ENCODE measurements at places on chromosomes 7 and 10.

- DNase-seq = no peak
These were observed 115.7 kb upstream of the CACNA2D1 start for GRCh38 chr7:82559193-82559805.

DNA sequence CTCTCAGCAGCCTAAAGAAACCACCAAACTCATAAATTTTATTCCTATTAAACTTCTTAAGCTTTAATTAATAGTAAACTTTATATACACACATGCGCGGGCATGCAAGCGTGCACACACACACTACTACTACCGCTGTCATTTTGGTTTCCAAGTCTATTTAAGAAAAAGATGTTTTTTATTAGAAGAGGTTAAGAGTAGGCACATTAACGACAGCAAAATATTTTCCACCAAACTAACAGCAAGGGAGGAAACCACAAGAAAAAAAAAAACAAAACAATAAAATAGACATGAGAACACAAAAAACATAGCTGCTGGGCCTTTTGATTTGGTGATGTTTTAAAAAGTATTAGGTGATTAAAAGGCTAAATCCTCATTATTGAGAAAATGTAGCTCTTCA, 28.6 kb downstream of the RTKN2 start:
- no peak for DNase-seq

- DNase-seq = no peak
These were observed 379.6 kb downstream of the ARL4A start for GRCh38 chr7:13067036-13067435.

DNA sequence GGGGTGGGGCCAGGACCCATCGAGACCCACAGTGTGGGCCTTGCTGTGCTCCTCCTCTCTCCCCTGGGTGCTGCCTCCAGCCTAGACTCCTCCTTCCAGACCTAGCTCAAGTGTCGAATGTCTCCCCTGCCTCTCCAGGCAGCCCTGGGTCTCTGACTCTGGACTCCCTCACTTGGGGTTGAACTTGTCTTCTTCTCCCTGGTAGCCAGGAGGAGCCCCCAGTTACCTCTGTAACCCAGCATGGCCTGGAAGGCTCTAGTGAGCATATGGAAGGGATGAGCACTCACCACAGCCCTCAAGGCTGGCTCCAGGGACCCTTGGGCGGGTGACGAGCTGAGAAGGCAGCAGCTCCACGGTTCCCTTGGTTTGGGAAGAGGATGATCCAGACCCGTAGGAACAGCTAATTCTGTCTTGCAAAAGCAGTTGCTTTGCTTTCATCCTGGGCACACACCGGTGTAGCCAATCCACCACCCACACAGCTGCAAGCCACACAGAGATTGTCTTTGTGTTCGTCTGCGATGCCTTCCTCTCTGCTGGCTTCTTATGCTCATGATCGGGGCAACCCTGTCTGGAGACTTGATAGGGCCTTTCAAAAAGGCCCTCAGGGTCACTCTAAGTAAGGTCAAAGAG, 52.3 kb upstream of the ANTXRL start:
- DNase-seq = no peak

DNA sequence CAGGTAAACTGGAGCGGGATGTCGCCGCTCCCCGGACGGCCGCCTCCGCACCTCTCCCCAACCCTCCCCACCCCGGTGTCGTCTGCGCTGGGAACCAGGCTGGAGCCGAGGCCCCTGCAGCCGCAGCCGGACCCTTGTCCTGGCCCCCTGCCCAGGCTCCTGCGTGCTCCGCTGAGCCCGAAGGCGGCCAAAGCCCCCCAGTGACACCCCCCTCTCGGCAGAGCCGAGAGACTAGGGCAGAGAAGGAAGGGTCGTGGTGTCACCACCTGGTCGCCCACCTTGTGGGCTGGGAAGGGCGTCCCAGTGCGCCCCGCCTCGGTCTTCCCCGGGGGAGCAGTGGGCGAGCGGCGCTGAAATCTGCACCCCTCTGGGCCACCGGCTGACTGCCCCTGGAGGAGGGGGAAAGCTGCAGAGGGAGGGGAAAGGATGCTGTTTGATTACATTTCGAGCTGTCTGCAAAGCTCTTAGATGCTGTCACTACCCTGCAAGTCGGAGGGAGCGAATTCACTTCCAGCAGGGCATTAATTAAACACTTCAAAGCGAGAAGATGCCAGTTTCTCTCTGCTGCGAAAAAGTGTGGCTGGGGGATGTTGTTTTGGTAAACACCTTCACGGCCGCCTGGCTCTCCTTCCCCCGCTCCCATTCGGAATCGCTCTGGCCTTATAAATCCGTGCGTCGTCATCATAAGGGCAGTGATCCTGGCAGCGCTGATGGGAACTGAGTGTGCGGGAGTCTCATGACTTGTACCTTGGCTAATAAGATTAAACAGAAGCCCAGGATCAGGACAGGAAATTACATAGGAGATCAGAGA, 622 bp downstream of the DYNC1I1 start:
- no peak for DNase-seq
